Naive thymus-derived CD8-positive, alpha-beta T cell (primary cell): ENCODE measurements at places on chromosomes 16 and 17.

DNA sequence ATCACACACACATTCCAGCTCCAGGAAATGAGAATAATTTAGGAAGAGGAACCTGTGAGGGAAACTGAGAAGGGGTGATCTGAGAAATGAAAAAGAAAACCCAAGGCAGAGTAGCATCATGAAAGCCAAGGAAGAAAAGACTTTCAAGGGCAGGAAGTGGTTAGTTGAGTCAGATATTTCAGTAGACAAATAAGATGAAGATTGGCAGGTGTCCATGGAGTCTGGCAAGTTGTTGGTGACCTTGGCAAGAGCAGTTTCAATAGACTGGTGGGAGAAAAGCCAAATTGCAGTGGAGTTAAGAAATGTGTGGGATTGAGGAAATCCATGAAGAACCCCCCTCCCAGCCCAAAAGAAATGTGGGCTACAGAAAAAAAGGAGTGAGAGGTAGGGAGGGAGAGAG, 10.7 kb downstream of the GNAO1 start:
- peak; percentile 6 for DNase-seq

DNA sequence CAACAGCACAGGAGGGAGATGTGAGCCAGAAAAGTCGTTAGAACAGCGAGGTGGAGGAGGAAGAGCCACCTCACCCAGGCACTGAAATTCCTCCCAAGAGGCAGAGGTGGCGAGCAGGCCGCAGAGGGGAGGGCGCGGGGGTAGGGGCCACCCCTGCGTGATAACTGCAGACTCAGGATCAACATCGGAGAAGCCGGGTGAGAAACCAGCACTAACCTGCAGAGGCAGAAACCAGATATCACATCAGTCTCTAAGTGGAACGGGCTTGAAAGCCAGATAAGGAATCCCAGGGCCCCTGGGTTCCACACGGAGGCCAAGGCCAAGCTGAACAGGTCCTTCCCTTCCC, 39.4 kb upstream of the ZC3H18 start:
- no peak for DNase-seq

- DNase-seq, result no peak
Measured at GRCh38 chr16:30637944-30638343, 12.8 kb upstream of the PRR14 start.

DNA sequence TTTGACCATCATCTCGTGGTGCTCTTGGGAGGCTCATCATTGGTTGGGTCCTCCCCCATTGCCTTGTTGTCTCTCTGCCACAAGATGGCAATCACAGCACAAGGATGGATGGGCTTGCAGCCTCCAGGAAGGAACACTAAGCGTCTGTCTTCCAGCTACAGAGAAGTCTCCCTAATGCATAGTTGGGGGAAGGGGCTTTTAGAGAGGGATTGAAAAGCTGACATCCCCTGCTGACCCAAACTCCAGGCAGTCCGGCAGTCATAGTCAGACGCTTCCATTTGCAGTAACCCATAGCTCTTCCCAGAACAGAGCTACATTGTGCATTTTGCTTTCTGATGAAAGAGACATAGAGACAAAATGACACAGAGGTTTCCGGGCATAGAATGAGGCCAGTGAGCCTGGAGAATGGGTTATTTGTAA, 111.4 kb downstream of the UTP18 start:
- peak; percentile 36 for DNase-seq
